ENCODE measurements at places on chromosomes 11 and 22. TPM values are rescaled to one million over a fixed set of nuclear protein-coding genes. Genes with fewer than 3 reads are reported as not detected.

Gene ANGPTL5
- total RNA-seq = not detected

Gene RAB38
- 0.82 TPM for total RNA-seq

Gene TMEM191B
- 0.94 TPM for total RNA-seq

Gene OR51I2
- not detected for total RNA-seq

Gene GNAZ
- total RNA-seq = 0.26 TPM

Gene CCDC73
- not detected for total RNA-seq

Gene RFPL1
- total RNA-seq = not detected

Gene C11orf42
- total RNA-seq = not detected

Gene ART1
- total RNA-seq = not detected

Gene SCGB2A2
- not detected for total RNA-seq

Gene MS4A6A
- total RNA-seq = not detected

GRCh38 chr11:76793391-76794291 lies 10.5 kb downstream of the TSKU start:
- no peak for DNase-seq

DNA sequence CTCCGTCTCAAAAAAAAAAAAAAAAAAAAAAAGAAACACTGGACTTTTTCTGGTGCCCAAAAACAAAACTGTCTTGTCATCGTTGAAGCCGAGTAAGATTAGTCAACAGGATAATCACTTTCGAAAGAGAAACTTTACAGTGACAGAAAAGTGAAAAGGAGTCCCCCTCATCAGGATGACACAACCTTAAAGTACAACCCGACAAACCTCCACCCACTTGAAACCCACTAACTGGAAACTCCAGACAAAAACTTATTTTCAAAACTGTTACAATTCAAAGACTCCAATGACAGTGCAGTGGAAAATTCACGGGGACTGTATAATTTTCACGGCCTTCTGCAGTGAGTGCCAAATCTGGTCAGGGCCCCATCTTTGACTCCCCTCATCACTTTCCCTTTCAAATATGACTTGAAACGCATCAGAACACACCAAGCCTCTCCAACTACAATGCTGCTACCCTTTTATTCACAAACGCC lies 1.3 kb downstream of the DENND5A start:
- DNase-seq = peak; percentile 54

DNA sequence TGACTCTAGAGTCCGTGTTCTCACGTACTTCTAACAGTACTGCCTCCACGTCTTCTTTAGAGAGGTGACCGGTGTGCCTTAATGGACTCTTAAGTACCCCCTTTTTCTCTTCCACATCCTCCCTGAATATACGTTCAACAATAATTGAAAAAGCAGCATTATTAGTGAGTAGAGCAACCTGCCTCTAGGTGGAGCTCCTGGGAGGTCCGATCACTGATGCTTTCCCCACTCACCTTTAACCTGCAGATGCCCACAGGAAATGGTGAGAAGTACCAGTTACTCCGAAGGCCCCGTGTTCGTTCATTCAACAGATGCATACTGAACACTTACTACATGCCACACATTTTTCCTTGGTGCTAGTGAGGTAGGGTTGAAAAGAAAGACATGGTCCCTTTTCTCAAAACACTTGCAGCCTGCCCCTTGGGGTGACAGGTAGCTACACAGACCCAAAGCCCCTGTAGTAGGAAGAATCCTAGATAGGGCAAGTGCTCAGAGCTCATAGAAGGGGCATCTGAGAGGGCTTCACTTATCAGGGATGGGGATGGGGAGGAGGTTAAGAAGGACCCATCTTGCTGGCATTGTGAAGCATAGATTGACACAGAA lies 72.7 kb downstream of the FEZ1 start:
- DNase-seq = peak; percentile 27

- DNase-seq = no peak
Measured at GRCh38 chr11:121884626-121885025, 231.4 kb downstream of the BLID start.

DNA sequence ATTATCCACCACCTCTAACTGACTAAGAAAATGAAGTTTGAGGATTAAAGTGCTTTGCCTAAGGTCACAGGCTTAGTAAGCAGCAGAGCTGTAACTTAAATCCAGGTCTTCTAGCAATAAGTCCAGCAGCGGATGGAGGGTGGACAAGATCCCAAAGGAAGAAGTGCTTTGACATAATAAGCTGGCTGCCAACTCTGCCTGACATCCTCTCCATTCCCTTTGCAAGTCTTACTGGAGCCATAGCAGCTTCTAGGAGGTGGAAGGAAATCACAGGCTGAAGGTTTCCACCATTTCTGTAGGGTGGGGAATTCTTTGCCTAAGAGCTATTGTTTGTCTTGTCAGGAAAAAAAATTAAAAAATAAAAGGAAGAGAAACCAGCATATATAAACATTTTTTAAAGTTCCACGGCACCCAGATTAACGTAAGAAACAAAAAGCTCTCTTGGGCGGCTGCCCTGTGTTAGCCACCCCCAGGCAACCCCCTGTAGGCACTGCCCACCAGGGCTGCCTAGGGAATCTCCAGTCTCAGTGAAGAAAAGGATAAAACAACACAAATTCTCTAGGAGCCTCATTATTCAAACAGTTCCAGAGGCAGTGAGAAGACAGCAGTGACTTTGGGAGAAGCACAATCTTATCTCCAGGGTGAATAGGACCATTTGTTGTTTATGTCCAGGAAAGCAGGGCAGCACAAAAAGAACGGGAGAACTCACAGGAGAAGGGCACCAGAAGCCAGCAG lies 380.8 kb upstream of the CADM1 start:
- DNase-seq = no peak

GRCh38 chr11:15189189-15189588 lies 74.5 kb downstream of the INSC start:
- DNase-seq = no peak

DNA sequence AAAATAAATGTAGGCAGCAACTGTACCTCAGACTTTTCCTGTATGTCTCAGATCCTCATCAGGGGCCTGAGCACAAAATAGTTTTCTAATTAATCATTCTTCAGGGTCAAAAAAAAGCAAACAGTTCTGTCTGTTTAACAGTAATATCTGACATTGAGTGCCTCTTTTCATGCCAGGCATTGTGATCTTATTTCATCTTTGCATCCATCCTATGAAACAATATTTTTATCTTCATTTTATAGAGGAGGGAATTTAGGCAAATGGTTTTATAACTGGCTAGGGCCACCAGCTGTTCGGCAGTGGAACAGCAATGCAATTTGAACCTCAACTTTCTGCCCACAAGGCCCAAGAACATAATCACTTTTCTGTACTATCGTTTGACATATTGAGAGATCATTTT lies 145.6 kb downstream of the WNT7B start:
- DNase-seq = no peak

GRCh38 chr11:73095613-73096012 lies 46.5 kb downstream of the FCHSD2 start:
- no peak for DNase-seq

- peak; percentile 89 for DNase-seq
Measured at GRCh38 chr11:66081505-66081904, 11.4 kb downstream of the PACS1 start.

DNA sequence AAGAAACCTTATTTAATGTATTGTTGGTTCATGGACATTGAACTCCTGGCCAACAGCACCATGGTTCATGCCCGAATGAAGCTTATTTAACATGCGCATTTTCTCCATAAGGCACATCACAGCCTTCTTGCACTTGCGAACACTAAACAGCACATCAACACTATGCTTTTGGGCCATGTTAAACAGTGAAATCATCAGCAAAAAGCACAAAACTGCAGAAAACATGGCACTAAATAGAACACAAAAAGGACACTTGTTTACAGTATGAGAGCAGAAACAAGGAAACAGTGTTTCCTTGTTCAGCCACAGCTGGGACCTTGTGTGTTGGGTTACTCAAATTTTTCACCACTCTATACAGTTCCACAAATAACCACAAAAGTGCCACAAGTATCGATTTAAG lies 122.3 kb downstream of the MSANTD4 start:
- no peak for DNase-seq

GRCh38 chr22:31229402-31230079 lies 17.4 kb downstream of the LIMK2 start:
- DNase-seq = peak; percentile 33

DNA sequence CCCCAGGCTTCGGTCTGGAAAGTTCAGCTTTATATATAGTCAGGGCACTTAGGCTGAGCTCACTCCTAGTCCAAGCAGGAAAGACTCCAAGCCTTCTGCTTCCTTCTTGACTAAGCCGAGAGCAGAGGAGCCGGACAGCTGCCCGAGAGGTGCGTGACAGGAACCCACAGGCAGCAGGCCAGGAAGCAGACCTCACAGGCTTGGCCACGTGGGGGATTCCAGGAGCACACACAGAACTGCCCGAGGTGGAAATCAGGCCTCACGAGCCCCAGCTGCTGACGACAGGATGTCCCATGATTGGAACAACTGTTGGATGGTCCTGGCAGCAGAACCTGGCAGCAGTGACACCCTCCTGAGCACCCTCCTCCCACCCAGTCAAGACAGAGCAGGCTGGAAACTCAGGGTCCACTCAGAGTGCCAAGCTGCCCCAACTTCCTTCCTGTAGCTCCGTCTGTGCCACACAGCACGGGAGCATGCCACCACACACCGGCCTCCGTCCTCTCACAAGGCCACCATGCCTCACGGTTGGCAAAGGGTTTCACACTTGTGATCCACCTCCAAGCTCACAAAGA lies 5.4 kb downstream of the PLA2G6 start:
- DNase-seq = peak; percentile 42

GRCh38 chr11:35419830-35420333 lies 524 bp upstream of the SLC1A2 start:
- no peak for DNase-seq

DNA sequence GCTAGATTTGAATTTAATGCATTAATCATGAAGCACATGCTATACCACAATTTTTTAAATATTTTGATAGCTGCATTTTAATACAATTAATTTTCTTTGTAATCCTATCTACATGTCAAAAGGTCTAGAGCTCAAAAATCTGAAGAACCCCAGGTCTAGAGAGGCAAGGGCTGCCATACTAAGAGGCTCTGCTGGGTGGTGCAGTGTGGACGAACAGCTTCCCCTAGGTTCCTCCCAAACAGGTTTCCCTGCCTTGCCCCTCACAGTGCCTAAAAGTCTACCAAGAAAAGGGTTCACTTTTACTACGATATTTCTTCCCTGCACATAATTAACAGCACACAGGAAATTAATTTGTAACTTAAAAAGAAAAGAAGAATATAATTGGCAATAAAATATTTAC lies 681.1 kb downstream of the OPCML start:
- DNase-seq = no peak

DNA sequence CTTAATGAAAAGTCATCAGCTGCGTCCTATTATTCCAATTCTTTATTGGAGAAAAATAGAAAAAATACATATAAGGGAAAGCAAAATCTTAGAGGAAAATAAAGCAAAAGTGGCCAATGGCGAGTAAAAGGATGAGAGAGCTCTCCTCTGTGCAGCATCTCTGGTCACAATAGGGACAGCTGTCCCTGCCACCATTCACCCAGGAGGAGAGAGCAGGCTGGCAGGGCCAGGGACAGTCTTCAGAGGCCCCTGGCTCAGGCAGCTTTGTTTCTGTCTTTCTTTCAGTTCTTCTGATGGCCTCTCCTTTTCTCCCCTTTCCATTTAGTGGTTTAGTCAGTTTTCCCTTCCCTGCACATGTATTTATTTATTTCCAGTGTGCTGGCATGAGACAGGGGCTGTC lies 941.3 kb downstream of the NTM start:
- DNase-seq = no peak

GRCh38 chr11:1121331-1121812 lies 36.4 kb upstream of the MUC5AC start:
- no peak for DNase-seq

DNA sequence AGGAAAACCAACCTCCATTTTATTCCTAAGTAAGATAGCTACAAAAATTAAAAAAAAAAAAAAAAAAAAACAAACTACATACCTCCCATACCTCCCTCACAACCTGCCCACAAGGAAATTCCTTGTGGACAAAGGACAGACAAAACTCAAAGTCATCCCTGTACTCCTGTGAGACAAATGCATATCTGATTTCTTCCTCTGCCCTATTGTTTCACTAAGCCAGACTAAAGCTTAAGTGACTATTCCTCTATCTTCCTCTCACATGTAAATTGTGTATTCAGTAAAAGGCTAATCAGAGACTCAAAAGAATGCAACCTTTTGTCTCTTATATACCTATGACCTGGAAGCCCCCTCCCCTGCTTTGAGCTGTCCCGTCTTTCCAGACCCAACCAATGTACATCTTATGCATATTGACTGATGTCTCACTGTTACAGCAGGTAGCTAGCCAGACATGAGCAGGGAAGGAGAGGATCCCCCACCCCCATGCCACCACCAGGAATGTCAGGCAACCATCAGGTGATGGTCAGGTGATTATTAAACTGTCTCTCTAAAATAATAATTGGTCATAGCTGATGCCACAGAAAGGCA lies 289.4 kb downstream of the SBF2 start:
- DNase-seq = no peak

DNA sequence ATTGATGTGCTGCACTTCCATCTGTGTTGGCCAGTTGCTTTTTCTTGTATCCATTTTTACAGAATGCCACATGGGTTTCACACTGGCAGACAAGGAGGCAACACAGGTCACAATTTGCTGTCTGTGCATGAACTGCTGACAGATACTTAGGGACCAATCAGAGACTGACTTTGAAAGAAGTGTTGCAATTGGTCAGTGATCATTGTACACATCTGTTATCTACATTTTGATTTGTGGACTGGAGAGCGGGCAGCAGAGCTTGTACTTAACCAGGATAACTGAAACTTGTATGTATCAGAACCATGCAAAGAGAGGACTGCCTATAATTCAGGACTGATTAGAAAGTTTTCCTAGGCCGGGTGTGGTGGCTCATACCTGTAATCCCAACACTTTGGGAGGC lies 21.8 kb downstream of the PRR5 start:
- no peak for DNase-seq

- peak; percentile 85 for DNase-seq
Measured at GRCh38 chr11:67268081-67268961, 2.0 kb downstream of the GRK2 start.

GRCh38 chr11:86938900-86939880 lies 16.0 kb downstream of the FZD4 start:
- no peak for DNase-seq

- DNase-seq = no peak
Measured at GRCh38 chr22:31977939-31978338, 33.6 kb downstream of the YWHAH start.

DNA sequence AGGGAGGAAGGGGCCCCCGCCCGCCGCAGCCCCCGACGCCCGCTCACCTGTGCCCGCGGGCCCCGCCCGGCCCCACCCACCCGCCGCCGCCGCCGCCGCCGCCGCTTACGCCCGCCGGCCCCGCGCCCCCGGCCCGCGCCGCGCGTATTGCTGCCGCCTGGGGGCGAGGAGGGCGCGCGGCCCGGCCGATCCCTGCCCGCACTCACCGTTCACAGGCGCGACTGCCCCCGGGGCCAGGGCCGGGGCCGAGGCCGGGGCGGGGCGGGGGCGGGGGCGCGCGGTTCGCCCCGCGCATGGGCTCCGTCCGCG lies 212 bp downstream of the HRAS start:
- DNase-seq = no peak

- no peak for DNase-seq
Measured at GRCh38 chr22:50081426-50082196, 3.6 kb downstream of the MLC1 start.

Measured in activated CD8-positive, alpha-beta T cell treated with anti-CD3 and anti-CD28 coated beads, Interleukin-2, amount 10 ng/mL, durations not matched to agents 7 days and 5 days (primary cell).